Femur (tissue), 1 donor: ENCODE measurements at places on chromosomes 1 and 21.
A peak's percentile ranks its signal among the peaks of the same experiment; 100 is the strongest.

DNA sequence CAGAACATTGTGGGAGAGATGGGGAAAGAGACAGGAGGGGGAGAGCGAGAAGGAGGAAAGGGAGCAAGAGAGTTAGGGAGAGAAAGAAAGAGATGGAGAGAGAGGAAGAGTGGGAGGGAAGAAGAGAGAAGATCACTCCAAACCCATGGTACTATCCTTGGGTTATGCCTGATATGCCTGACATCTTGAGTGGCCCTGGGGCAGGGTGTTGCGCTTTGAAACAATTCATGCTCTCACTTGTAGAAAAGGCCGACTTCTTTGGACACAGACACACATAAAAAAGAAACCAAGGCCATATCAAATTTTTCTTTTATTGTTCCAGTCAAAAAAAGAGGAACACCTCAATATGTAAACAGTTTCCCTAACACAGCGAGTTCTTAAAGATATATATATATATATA is 240.5 kb downstream of the DYRK1A start:
- no peak for DNase-seq

DNA sequence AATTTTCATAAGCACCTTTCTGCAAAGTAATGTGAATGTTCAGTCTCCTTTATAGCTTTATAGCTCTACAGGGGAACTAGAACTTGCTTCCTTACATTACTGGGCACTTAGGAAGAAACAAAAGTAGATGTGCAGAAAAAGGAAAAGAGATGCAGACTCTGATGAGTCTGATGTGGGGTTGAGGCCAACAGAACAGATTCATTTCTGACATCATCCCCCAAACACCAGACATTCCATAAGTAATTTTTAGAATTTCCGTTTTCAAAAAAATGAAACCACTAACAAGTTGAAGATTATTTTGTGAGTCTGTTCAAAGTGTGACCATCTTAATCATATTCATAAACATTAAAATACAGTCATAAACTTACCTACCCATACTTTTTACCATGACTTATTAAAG is 96.0 kb downstream of the NRIP1 start:
- no peak for DNase-seq

DNA sequence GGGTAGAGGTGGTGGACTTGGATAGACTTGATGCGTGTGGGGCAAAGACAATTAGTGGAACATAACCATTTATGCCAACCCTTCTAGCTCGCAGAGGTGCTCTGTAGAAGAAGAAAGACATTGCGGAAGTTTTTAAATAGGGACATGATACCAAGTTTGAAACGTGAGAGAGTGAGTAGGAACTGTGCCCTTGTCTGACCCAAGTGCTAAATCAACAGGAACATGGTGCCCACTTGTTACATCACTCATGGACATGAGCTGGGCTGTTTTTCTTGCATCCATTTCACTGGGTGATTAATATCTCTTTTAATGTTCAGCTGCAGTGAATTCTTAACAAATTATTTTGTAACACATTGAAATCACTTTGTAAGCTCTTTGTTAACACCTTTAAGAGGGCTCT is 408.1 kb upstream of the VAMP3 start:
- DNase-seq, result no peak

- peak; percentile 94 for DNase-seq
Measured at GRCh38 chr1:155859881-155860871, 809 bp downstream of the SYT11 start.

GRCh38 chr1:100875228-100875627 is 19.4 kb downstream of the EXTL2 start:
- no peak for DNase-seq

GRCh38 chr1:151853411-151853943 is at the start of gene THEM5:
TSS of gene THEM5 (minus strand) at chr1:151853712. CDS start at chr1:151853565, 147 bp downstream.
- no peak for DNase-seq
